Activated CD4-positive, alpha-beta T cell treated with anti-CD3 and anti-CD28 coated beads, Interleukin-2, amount 10 ng/mL, durations not matched to agents 7 days and 5 days (primary cell): ENCODE measurements at places on chromosomes 11 and 22. TPM values are rescaled to one million over a fixed set of nuclear protein-coding genes. Genes with fewer than 3 reads are reported as not detected.

The HTR3B gene
- total RNA-seq: not detected

The C11orf16 gene
- not detected for total RNA-seq

The GP1BB gene
- not detected for total RNA-seq

The CNGA4 gene
- total RNA-seq: 0.17 TPM

The ACTN3 gene
- total RNA-seq: 0.23 TPM

The CARNS1 gene
- 1.2 TPM for total RNA-seq

DNA sequence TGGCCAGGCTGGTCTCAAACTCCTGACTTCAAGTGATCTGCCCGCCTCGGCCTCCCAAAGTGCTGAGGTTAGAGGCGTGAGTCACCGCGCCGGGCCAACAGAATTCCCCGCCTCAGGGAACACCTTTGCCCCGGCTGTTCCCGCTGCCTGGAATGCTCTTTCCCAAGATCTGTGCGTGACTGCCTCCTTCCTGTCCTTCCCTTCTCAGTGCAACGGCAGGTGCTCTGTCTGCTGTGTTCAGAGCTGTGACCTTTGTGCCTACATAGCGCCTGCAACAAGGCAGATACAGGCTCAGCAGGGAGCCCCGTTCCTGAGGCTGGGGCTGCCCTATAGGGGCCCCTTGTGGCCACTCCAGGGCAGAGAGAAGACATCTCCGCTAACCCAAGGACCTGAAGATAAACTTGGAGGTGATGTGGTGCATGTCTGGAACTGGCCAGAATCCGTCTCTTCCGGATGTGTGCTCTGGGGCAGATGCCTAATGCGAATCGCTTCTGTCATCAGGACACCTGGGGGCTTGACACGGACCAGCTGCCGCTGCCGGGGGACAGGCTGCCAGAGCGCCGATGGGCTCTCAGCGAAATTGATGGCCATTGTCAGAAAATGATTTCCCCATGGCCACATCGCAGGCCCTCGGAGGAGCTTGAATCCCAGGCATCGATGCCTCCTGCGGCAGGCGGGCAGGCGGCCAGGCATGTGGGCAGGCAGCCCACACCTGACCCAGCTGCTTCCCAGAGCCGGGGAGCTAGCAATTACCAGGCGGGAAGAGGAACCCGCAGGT, 43.5 kb upstream of the TCF20 start:
- no peaks in the 10 kb centered on the region for H3K36me3 ChIP-seq
- DNase-seq: peak; percentile 46
- peaks cover 37% of the 10 kb centered on the region for H3K4me1 ChIP-seq
- peak overlapping the region; percentile 26 for H3K27ac ChIP-seq

DNA sequence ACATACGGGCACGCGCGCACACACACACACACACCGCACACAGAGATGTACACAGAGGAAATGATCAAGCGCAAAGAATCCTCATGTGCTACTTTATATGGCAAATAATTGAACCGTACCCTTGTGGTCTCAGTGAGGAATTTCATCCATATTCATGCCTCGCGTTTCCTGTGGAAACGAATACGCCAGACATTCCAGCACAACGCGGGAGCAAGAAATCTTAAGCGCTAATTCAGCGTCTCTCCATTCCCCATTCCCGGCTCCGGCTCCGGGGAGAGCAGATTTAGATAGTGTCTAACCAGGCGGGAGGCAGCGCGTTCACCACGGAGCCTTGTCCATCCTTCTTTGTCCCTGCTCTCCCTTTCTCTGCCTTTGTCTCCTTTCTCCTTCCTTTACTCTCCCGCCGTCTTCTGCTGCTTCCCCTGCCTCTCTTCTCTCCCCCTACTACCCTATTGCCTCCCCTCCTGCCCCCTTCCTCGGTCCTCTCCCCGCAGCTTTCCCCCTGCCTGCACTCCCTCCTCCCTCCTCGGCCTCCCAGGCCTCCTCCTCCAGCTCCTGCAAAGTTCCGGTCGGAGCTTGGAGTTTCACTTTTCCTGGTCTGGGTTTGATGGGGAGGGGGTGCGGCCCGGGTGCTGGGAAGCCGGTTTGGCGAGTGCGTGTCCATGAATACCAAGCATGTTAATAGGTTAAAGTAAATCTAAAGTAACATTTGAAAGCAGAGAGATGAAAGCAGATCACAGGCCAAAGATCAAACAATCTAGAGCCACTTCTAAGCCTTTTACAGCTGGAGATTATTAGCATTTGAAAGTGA, 579.3 kb downstream of the BUD13 start:
- H3K4me1 ChIP-seq: no peaks in the 10 kb centered on the region
- H3K27ac ChIP-seq: no peak overlapping the region
- no peak for DNase-seq
- peaks cover 28% of the 10 kb centered on the region for H3K27me3 ChIP-seq

DNA sequence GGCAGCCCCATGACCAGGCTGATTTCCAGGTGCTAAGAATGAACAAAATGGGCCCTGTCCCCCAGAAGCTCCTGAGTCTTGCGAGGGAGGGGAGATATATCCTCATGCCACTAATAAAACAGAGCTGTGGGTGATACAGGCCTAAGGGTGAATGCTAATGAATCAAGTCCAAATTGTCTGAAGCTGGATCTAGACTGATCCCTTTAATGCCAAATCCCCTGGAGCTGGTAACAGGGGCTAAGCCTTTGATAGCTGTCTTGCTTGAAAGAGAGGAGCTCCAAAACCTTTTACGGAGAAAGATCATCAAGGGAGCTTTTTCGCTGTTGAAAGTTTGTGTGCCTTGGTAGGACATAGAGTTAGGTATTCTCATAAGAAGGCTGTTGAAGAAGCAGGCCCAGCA, 79.7 kb downstream of the PPFIBP2 start:
- peaks cover 12% of the 10 kb centered on the region for H3K36me3 ChIP-seq
- DNase-seq: no peak
- no peak overlapping the region for H3K4me3 ChIP-seq
- no peaks in the 10 kb centered on the region for H3K27me3 ChIP-seq
- no peak overlapping the region for H3K27ac ChIP-seq
- H3K4me1 ChIP-seq: peaks cover 18% of the 10 kb centered on the region

DNA sequence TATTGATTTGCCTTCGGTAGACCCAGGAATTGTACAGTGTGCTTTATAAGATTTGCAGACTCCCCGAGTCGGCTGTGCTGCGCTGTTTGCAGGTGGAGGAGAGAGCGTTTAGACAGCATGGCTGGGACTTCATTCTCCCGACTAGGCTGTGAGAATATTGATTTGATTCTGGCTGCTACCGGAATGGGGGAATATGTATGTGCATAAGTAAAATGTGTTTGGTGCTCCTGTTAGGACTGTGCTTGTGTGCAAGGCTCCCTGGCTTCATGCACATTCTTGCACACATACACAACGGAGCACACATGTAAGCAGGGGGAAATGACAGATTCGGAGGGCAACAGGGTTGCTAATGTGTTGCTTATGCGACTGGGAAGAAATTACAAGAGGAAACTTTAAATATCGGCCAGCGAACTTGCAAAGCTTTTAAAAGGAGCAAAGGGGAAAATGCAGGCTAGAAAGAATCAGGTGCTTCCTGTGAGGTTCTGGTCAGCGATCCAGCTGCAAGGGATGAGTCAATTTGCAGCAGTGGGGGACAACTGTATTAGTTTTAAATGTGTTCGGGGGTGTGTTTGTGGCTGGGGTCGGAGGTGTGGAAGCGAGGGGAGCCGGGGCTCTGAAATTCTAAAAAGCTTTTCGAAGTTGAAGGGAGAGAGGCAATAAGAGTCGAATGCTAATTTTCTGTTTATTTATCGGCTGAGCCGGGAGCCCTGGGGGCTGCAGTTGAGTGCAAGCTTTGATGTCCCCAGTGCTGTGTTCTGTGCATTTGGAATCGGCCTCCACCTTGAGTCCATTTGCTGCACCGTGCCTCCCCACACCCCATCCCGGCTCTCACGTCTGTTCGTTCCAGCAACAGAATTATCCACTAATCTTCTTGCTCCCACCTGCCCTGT, 731 bp downstream of the NTM start:
- peaks cover 4% of the 10 kb centered on the region for H3K27me3 ChIP-seq
- no peaks in the 10 kb centered on the region for H3K4me1 ChIP-seq
- H3K27ac ChIP-seq: no peak overlapping the region
- H3K4me3 ChIP-seq: no peak overlapping the region

- peaks cover 18% of the 10 kb centered on the region for H3K36me3 ChIP-seq
- no peak overlapping the region for H3K4me3 ChIP-seq
- H3K27me3 ChIP-seq: no peaks in the 10 kb centered on the region
- peaks cover 8% of the 10 kb centered on the region for H3K4me1 ChIP-seq
These were observed 8.4 kb downstream of the TOP3B start for GRCh38 chr22:21974058-21974649.

DNA sequence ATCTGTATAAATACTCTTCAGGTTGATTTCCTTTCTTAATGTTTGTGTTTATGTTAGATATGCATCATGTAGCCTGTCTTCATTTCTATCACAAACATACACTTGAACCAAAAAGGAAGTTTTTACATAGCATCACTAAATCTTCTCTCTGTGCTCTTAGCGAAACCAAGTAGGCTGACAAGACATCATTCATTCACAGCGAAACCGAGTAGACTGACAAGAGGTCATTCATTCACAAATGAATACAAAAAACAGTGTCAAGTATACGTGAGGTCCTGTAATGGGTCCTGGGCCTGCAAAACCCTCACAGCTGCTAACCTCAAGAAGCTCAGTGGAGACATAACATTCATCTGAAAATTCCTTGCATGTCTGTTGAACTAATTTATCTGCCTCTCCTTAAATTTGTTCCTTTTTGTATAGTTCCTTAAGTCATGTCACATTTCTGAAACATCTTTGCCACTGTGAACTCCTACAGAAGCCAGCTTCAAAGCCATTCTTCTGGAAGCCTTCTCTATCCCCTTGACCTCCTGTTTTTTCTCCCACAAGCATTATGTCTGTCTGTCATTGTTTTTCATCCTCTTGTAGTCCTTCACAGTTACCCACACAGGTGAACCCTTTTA, 9.8 kb upstream of the HBE1 start:
- H3K27me3 ChIP-seq: no peaks in the 10 kb centered on the region
- no peak for DNase-seq
- no peak overlapping the region for H3K27ac ChIP-seq
- H3K4me3 ChIP-seq: no peak overlapping the region
- peaks cover 4% of the 10 kb centered on the region for H3K4me1 ChIP-seq

DNA sequence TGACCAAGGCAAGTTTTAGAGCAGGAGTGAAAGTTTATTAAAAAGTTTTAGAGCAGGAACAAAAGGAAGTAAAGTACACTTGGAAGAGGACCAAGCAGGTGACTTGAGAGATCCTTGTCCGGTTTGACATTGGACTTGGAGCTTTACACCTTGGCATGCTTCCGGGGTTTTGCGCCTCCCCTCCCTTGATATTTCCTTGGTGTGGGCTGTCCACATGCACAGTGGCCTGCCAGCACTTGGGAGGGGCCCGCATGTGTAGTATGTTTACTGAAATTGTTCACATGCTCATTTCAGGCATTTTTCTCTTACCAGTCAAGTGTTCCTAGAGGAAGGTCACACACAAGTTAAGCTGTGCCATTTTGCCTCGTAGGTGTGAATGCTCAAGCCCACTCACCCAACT, 19.0 kb upstream of the THRSP start:
- H3K27me3 ChIP-seq: peaks cover 5% of the 10 kb centered on the region
- DNase-seq: no peak
- no peak overlapping the region for H3K4me3 ChIP-seq
- peaks cover 17% of the 10 kb centered on the region for H3K4me1 ChIP-seq
- no peaks in the 10 kb centered on the region for H3K36me3 ChIP-seq

DNA sequence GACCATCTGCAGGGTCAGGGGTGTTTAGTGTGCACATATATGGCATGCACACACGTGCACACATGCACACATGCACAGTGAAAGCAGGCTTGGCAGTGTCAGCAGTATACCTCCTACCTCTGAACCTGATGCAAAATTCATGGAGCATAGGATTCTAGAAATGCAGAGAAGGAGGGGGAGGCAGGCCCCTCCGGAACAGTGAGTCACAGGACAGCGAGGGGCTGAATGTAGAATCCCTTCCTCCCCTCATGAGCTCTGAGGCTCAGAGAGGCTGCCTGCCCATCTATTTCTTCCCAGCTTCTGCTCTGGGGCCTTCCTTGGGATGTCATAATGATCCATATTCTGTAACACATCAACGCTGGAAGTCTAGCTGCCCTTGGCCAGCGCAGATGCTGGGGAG, 66.7 kb upstream of the NECTIN1 start:
- H3K4me3 ChIP-seq: no peak overlapping the region
- no peak for DNase-seq
- no peaks in the 10 kb centered on the region for H3K4me1 ChIP-seq
- H3K27ac ChIP-seq: no peak overlapping the region
- H3K27me3 ChIP-seq: peaks cover 4% of the 10 kb centered on the region

GRCh38 chr11:65551572-65552387, 6.4 kb downstream of the LTBP3 start:
- H3K4me1 ChIP-seq: peaks cover 75% of the 10 kb centered on the region
- peaks cover 26% of the 10 kb centered on the region for H3K36me3 ChIP-seq
- no peaks in the 10 kb centered on the region for H3K27me3 ChIP-seq

GRCh38 chr11:125163431-125164063, 1.0 kb upstream of the PKNOX2 start:
- DNase-seq: no peak
- H3K4me3 ChIP-seq: no peak overlapping the region
- peaks cover 15% of the 10 kb centered on the region for H3K4me1 ChIP-seq
- H3K36me3 ChIP-seq: peaks cover 3% of the 10 kb centered on the region
- peaks cover 60% of the 10 kb centered on the region for H3K27me3 ChIP-seq
